ENCODE measurements at places on chromosomes 2 and 18.

GRCh38 chr2:109247812-109248211, 118.8 kb downstream of the SH3RF3 start:
- DNase-seq: no peak

GRCh38 chr2:24820598-24821432, 27.6 kb downstream of the CENPO start:
- no peak for DNase-seq

DNA sequence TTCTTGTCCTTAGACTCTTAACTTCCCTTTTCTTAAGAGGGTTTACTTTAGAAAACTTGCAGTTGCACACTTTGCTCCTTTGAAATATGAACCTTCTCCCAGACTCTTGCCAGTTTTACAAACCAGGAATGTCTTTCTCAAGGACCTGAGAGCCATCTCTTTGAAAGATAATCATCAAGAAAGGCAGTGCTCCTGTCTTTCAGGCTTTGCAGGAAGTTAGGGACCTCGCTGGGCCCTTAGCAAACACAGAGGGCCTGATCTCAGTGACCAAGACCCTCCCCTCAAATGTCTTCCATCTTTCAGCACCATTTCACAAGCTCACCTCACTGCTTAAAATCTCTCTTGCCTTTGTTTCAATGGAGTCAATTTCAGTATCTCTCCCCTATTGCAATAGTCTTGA, 32.0 kb upstream of the NYAP2 start:
- no peak for DNase-seq

- DNase-seq: no peak
These were observed 350 bp upstream of the RNF138 start for GRCh38 chr18:32091325-32091723.

DNA sequence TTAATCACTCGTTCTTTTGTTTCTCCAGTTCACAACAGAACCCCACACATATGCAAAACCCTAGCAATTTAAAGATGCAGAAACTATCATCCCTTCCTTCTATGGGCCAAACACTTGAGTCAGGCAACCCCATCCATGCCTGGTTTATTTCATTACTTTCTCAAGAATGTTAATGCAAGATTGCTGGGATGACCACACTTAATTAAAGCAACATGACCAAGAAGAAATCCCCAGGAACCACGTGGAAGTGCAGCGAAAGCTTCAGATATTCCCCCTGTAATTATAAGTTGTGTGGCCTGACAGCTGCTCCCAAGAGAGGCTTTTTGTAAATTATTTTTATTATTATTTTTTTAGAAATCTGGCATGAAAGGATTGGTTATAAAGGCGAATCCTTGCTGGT, 246.2 kb upstream of the ID2 start:
- peak; percentile 27 for DNase-seq

DNA sequence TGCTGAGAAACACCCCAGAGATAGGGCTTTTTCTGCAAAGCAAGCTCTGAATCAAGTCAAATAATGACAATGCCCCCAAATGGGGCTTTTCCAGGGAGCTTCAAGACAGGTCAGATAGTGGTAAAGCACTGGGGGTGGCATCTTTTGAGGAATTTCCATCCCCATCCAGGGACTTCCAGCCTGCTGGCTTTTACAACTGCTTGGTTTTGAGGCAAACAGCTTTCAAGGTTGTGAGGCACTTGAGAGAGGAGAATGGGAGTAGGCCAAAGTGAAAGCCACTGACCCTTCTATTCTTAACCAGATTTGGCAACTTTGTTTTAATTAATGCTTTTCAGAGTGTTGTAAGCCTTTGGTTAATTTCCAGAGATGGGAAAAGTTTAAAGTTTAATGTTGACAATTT, 762.0 kb upstream of the POU3F3 start:
- no peak for DNase-seq

- no peak for DNase-seq
These were observed 41.6 kb downstream of the HS6ST1 start for GRCh38 chr2:128276878-128277675.

DNA sequence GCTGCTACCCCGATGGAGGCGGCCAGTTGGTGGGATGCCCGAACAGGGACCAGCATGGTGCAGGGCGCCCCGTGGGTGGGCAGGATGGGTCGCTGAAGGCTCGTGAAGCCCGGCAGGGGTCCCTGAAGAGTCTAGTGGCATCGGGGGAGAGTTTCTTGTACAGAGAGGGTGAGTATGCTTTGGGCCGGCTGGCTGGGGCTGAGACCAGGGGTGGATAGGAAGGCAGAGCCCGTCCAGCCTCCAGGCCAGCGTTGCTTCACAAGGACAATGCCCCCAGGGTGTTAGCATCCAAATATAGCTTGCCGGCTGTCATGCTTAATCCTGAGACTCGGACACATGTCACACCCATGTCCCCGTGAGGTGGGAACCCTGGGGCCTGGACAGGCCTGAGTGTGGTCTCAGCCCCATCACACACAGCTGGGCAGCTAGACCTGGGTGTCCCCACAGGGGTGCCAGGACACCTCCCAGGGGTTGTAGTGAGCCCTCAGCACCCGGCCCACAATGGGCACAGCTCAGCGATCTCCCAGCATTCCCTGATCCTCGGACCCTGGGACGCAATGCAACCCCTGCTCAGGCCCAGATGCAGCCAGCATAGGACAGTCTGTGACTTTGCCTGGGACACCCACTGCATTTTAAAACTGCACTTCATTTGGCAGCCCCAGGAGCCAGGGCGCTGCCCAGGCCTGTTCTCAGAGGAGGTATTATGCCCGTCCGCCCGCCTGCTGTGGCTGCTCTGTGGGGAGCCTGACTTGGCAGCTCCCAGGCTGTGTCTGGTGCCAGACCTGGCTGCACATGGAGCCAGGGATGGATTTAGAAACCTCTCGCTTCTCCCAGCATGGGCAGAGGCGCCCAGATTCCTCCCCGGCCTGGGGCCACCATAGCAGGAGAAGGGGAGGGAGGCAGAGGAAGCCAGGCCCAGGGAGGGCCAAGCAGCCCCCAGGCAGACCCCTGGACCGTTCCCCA, 36.4 kb downstream of the RAMP1 start:
- no peak for DNase-seq

DNA sequence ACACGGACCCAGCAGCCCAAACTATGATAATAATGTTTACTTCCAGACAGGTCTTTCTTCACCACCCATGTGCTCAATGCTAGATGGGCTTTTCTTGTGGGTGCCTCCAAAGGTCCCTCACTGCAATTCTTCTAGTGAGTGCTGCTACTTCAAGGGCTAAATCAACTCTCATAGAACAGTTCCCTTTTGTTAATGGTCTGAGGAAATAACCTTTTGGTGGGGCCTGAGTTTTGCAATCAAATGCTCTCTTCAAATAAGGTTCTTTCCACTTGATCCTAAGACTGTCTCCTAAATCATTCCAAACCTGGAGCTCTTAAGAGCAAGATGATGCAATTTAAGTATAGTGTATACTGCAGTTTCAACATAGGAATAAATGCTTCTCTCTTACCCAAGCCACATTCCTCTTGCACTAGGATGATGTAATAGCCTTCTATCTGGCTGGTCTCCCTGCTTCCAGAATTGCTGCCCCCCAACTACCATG, 6.0 kb downstream of the NEMP2 start:
- no peak for DNase-seq

DNA sequence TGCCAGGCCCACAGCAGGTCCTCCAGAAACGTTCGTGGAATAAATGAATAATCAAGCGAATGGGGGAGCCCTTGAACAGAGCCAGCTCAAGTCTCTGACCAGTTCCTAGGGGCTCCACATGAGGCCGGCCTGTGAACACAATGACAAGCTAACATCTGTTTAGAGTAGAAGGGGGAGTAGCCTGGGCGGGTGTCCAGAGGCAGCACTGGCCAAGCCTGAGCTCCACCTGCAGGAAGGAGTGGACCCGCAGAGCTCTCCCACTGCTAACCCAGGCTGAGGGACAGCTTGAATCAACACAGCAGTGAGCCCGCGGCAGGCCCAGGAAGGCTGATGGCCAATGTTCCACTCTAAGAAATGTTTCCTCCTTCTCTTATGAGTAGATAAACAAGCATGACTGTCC, 234.8 kb upstream of the RAB6C start:
- no peak for DNase-seq

- DNase-seq: no peak
These were observed 11.3 kb downstream of the VRK2 start for GRCh38 chr2:58057707-58058530.

- no peak for DNase-seq
These were observed 157.1 kb downstream of the TRABD2A start for GRCh38 chr2:84723831-84724230.

GRCh38 chr2:5740817-5741216, 48.6 kb downstream of the SOX11 start:
- no peak for DNase-seq

GRCh38 chr2:233982421-233983121, 65.4 kb downstream of the TRPM8 start:
- peak; percentile 87 for DNase-seq

DNA sequence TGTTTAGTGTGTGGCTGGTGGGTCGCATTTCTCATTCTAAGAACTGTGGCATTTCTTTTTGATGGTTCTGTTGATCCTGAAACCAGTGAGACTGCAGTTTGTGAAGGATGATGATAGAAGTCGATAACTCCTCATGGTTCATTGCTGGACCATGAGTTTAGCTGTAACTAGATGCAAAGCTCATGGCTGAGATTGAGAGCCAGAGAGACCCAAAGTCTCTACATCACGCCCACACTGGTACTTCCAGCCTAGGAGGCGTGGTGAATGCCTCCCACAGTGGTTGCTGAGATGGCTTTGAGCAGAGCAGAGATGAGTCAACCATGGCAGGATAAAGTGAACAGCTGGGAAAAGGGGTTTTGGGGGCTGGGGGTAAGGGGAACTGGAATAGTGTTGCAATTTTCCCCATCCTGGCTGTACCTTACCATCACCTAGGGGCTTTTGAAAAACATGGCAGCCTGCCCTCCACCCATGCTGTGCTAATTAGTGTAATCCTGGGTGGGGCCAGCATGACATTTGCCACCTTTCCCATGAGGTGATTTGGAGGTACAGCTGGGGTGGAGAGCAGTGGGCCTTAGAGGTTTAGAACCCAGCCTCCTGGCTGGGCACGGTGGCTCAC, 24.1 kb downstream of the INPP4A start:
- no peak for DNase-seq

GRCh38 chr2:86221066-86221684, 21.9 kb downstream of the MRPL35 start:
- no peak for DNase-seq

DNA sequence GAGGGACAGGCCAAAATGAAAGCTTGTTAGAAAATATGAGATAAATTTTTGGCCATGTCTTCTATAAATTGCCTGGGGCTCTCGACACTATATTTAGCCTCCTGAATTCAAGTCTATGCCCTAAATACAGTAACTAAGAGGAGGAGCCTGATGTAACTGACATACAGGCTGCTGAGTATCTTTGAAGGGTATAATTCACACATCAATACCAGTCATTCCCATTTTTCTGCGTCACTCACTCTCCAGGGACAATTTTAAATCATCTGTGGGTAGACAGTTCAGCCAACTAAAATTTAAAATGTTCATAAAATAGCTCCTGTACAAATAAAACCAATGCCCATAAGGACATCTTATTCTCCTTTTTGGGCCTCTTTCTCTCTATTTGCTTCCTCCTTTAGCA, 105.9 kb downstream of the AP1S3 start:
- no peak for DNase-seq

All from GM04503 (cell line).